ENCODE measurements at places on chromosomes 4 and X. TPM values are rescaled to one million over a fixed set of nuclear protein-coding genes. Genes with fewer than 3 reads are reported as not detected.

The CENPU gene
- total RNA-seq, result 1.1 TPM

The FAM9C gene
- total RNA-seq, result not detected

The MAGEA1 gene
- total RNA-seq, result not detected

The LRIT3 gene
- total RNA-seq, result not detected

The CXCL9 gene
- total RNA-seq, result 0.38 TPM
